ENCODE measurements at places on chromosomes 6 and 20.

DNA sequence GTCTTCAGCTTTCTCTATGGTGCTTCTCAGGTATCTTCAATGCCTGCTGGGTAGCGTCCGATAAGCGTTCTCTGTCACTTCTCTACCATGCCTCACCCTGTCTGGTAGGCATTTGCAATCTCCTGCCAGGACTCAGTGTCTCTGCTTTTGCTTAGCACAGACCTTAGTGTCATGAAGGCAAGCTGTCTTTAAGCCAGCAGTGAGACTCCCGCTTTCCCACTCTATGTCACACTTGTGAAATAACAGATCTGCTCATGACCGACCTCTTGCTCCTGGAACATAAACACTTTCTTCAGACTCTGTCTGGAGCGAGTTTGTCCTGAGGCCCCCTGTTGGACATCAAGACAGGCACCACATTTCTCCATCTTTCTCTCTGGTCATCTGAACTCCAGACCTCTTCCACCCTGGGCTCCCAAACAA, 17.0 kb downstream of the ADGRB3 start:
- DNase-seq, result no peak

DNA sequence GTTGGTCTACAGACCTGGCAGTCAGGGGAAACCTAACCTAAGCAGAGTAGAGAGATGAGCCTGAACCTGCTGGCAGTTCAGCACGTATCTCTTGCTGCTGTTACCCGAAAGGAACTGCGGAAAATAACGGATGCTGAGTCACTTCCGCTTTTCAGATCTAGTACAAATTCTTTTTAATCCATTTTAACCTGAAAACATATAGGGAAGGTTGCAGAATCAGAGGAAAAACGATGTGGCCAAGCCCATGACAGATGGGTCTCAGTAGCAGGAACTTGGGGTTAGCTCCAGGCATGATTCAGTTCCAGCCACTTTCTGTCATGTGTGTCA, 351.9 kb upstream of the PRND start:
- no peak for DNase-seq

DNA sequence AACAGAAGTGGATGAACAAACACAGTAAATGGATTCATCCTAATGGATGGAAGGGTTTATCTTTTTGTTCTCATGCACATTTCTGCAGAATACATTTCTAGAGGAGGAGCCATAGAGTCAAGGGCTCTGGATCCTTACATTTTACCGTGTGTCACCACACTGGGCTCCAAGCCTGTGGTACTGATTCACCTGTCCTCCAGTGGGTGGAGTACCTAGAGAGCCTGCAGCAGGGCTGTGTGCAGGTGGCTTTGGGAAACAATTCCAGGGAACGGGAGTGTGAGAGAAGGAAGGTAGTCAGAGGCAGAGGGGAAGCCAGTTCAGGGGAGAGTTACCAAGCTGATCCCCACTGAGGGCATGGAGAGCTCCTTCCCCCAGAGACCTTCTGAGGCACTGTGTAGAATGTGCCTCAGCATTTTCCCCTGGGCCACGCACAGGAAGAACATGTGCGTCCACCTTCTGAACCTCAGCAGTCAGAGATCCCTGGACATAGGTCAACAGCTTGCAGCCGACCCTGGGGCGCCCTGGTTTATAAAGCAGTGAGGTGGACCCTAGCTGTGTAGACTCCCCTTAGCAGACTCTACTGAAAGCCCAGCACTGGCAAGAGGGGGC, 85.3 kb upstream of the SLC22A23 start:
- DNase-seq, result no peak

- no peak for DNase-seq
Observed at GRCh38 chr6:17341117-17341805, 52.1 kb upstream of the CAP2 start.

DNA sequence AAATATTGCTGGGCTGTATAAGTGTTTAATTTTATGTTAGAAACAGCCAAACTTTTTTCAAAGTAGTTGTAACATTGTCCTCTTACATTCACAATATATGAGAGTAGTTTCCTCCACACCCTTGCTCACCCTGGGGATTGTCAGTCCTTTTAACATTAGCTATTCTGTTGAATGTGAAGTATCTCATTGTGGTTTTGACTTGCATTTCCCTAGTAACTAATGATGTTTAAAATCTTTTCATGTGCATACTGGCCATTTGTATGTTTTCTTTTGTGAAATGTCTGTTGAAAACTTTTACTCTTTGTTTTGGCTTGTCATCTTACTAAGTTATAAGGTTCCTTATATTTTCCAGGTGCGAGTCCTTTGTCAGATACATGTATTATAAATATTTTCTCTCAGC, 32.9 kb downstream of the TRIM38 start:
- no peak for DNase-seq

DNA sequence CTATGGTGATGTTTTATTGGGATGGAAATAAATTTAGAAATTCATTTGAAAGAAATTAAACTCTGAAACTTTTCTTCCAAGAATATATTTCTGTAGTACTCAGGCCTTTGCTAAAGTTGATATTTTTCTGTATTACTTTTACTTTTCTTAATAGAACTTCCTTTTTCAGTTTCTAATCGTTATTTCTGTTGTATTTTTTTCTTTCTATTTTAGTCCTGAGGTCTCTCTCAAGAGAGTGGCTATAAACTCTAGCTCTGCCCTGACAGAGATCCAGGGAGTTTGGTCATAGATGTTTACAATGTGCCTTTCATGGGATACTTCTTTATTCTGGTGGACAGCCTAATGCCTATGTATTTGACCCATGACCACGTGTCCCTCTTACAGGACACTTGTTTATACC, 51.0 kb downstream of the OR2B6 start:
- DNase-seq, result no peak

DNA sequence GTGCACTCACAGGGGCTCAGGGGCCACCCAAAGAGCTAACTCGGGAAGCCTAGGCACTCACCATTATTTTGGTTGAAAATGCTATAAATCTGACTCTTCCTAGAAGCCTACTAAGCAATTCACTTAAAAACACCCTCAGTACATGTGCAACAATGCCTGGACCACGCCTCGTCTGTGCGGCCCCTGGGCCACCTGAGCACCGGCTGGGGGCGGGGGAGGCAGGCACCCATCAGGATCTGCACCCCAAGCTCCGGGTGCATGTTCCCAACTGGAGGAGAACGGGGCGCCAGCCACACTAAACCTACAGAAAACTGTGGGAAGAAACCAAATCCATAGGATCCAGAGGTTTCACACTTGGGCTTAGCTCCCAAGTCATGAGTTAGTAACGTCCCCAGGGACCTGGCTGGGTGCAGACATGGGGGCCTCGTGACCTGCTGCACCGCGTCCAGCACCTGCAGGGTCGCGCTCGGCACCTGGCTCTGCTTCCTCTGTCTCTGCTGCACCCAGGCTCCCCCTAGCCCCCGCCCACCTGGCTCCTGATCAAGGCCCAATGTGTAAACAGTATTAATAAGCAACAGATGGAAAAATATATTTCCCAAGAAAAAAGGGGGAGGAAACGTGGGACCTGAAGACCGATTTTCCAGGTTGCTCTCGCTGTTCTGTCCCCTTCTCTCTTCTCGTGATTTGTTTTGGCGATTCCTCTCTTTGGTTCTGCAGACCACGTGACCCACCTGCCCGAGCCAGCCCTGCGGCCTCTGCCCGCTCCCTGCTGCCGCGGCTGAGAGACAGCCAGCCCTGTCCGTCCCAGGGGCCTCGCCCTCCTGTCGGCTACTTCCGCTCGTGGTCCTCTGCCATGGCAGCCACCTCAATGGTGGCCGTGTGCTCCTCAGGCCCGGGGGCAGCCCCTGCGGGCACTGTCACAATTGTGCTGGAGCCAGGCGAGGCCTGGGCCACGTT, 15.5 kb upstream of the HELZ2 start:
- no peak for DNase-seq
